Temporal lobe (tissue), 4 donors: ENCODE measurements at places on chromosomes 7 and 10. TPM values are rescaled to one million over a fixed set of nuclear protein-coding genes. Genes with fewer than 3 reads are reported as not detected.

ATRNL1 gene
- total RNA-seq, result 353 TPM

HOXA10 gene
- total RNA-seq, result not detected

GRID2IP gene
- total RNA-seq, result 0.74 TPM

RELN gene
- 52.6 TPM for total RNA-seq

CABCOCO1 gene
- total RNA-seq, result 4.2 TPM
